Activated T-cell treated with anti-CD3 and anti-CD28 coated beads, Interleukin-2, amount 50 U/mL, for 48 hours (primary cell): ENCODE measurements at places on chromosomes 11 and 22.

- no peak for DNase-seq
These were observed 1236.4 kb downstream of the FAM181B start for GRCh38 chr11:81497202-81497804.

- DNase-seq: no peak
These were observed 218.8 kb downstream of the HIPK3 start for GRCh38 chr11:33475993-33476392.

GRCh38 chr11:132874638-132875037 is 657.7 kb downstream of the OPCML start:
- DNase-seq: no peak

DNA sequence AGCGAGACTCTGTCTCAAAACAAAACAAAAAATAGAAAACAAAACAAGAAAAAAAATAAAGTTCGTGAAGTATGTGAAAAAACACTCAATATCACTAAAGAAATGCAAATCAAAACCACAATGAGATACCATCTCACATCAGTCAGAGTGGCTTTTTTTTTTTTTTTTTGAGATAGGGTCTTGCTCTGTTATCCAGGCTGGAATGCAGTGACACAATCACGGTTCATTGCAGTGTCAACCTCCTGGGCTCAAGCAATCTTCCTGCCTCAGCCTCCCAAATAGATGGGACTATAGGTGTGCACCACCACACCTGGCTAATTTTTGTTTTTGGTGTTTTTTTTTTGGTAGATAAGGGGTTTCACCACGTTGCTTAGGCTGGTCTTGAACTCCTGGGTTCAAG is 37.5 kb downstream of the ATG16L2 start:
- no peak for DNase-seq

DNA sequence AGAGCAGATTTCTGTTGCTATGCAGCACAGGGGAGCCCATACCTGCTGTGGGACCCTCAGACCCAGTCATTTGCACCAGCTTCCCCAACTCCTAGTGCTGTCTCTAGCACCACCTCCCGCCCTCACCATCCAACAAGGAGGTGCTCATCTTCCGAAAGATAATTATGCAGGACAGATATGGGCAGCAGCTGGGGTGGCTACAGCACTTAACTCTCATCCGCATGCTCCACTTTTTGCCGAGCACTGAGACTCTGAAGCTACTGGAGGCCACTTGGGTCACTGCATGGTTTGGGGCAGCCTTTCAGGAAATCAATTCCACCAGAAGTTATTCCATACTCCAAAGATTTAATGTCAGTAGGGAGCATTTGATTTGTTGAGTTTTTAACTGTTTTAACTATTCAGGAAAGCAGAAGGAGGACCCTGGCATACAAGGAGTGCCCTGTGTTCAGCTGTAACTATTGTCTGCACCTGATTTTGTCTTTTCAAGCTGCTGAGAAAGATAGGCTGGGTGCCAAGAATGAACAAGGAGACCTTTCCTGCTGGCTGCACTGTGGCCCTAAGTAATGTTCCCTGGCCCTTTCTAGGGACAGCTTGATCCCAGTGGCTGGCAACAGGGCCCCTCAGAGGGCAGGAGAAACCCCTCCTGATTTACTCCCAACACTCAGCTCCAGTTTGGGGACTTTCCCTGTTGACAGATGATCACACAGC is 67.3 kb upstream of the CSNK2A3 start:
- DNase-seq: no peak
